ENCODE measurements at places on chromosomes 13 and 19.
A peak's percentile ranks its signal among the peaks of the same experiment; 100 is the strongest.

- peak; percentile 12 for DNase-seq
Measured at GRCh38 chr19:1690699-1691307, 38.4 kb upstream of the TCF3 start.

DNA sequence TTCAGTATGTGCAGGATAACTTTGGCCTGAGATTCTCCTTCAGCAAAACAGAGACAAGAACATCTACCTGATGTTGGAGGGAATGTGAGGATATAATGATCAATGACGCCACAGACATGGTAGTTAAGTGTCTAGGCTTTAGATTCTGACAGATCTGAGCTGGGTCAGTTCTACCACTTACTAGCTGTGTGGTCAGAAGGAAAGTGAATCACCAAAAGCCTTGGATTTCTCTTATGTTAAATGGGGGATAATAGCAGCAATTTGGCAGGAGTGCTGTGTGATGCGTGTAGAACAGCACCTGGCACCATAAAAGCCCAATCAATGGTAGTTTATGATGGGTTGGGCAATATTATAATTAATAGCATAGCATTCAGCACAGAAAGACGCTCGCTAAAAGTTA lies 41.7 kb downstream of the RXFP2 start:
- no peak for DNase-seq

- peak; percentile 72 for DNase-seq
Measured at GRCh38 chr13:77143431-77143830, 116.5 kb upstream of the FBXL3 start.

- DNase-seq, result no peak
Measured at GRCh38 chr19:16420336-16420676, 51.5 kb downstream of the EPS15L1 start.

GRCh38 chr13:62119739-62120700 lies 704.4 kb upstream of the PCDH20 start:
- DNase-seq, result peak; percentile 25

DNA sequence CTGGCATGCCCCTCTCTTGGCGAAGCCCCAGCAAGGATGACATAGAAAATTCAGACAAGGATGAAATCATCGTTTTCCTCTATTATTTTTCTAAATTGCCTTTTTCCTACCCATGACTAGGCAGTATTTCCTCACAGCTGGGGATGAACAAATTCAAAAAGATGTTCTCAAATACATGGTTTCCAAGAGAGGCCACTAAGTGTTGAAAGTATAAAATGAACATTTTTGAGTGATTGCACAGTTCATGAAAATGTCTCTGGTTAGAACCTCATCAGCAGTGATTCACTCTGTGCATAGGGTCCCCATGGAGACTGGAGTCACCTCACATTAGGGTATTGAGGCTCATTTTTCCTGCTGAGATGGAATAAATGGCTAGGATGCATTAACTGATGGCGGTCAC lies 373.7 kb downstream of the DNAJC15 start:
- peak; percentile 43 for DNase-seq

DNA sequence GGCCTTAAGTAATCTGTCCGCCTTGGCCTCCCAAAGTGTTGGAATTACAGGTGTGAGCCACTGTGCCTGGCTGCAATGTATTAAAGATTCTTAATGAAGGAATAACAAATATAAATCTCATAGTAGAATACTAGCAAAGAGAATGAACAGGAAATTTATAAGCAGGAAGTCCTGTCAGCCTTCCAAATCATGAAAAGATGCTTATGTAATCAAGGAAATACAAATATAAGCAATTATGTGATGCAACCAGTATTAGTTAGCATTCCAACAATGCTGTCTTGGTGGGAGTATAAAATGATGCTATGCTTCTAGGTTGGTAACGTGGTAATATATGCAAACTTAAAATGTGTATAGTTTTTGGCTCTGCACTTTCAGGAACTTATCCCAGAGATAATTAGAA lies 133.8 kb downstream of the PDS5B start:
- peak; percentile 80 for DNase-seq

DNA sequence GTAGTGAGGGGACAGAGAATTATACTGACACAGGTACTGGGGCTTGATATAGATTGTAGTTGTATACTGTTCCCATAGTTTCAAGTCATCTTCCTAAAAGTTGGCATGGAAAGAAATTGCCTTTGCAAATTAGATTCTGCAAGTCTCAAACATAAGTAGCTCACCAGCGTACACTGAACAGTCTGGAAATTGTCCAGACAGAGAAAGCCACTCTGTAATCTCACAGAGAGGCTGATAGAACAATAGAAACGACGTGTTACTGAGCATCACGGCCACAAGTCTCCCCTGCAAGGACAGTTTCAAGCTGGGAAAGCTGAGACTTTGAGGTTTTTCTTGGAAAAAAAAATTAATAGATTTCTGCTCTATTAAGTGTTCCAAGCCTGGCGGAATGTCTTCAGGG lies 228.6 kb downstream of the DNAJC15 start:
- no peak for DNase-seq
